ENCODE measurements at places on chromosomes 6 and 20.

DNA sequence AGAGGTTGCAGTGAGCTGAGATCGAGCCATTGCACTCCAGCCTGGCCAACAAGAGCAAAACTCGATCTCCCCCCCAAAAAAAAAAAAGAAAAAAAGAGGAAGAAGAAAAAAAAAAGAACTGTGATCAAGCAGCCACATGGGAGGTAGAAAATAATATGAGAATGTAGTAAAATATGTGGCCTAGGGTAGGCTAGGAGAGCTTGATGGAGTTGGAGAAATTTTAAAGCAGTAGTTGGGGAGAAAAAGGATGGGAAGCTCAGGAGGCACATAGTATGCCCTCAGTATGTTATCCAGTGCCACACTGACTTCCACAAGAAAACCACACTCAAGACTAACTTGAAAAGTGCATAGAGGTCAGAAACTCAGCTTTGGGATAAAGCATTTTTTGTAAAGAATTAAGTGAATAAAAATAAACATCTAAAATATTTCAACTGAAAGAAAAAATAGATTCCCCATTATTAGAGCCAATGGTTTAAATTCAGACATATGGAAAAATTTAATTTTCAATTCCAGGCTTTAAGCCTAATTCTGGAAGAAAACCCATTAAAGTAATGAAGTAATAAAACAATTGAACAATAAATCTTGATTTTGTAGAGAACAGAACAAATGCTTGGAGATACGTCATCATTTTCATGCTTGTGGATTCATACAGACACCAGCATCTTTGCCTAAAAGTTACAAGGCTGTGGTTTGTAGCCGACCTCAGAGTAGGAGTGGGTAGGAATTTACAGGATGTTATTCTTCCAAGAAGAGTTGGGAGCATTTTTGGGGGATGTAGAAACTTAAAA, 34.7 kb downstream of the PLEKHG1 start:
- no peak overlapping the region for H3K27ac ChIP-seq
- peak; percentile 36 for DNase-seq
- H3K4me3 ChIP-seq: no peak overlapping the region
- H3K36me3 ChIP-seq: no peaks in the 10 kb centered on the region
- H3K4me1 ChIP-seq: peaks cover 4% of the 10 kb centered on the region
- H3K27me3 ChIP-seq: no peaks in the 10 kb centered on the region

- no peak overlapping the region for H3K4me3 ChIP-seq
- H3K27me3 ChIP-seq: no peaks in the 10 kb centered on the region
- H3K27ac ChIP-seq: no peak overlapping the region
Measured at GRCh38 chr20:38246357-38247165, 14.0 kb downstream of the KIAA1755 start.

DNA sequence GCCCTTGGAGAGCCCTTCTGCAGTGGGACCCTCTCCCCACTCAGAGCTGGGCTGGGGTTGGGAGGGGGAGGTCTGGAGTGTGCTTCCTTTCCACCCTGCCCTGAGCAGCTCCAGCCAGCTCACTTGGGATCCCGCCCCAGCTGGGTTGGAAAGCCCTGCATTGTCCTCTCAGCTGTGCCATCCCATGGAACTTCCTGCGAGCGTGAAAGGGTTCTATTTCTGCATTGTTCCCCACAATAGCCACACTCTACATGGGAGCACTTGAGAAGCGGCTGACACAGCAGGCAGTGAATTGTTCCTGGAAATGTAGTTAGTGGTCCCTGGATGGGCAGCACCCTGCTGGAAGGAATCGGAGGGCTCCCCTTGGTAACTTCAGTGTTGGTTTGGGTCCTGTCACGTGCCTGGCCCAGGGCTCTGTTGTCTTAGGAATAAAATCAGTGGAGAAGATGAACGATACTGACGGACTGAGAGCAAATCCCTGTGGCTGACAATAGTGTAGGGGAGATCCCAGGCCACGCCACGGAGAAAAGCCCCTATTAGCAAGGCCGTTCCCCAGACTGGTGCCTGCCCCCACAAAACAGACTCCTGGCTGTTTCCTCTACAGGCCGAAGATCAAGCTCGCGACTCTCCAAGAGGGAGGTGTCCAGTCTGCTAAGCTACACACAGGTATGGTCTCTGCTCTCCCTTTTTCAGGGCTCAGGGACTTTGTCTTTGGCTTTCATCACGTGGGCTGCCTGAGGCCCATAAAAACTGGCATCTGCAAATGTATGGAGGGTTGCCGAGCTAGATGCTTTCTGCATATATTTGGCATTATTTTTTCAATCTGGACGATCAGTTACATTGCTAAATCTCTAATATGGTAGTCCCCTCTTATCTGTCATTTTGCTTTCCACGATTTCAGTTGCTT, 18.8 kb downstream of the DNMT3B start:
- DNase-seq: no peak
- no peak overlapping the region for H3K4me3 ChIP-seq
- no peaks in the 10 kb centered on the region for H3K36me3 ChIP-seq
- H3K27me3 ChIP-seq: no peaks in the 10 kb centered on the region
- H3K4me1 ChIP-seq: peaks cover 30% of the 10 kb centered on the region

DNA sequence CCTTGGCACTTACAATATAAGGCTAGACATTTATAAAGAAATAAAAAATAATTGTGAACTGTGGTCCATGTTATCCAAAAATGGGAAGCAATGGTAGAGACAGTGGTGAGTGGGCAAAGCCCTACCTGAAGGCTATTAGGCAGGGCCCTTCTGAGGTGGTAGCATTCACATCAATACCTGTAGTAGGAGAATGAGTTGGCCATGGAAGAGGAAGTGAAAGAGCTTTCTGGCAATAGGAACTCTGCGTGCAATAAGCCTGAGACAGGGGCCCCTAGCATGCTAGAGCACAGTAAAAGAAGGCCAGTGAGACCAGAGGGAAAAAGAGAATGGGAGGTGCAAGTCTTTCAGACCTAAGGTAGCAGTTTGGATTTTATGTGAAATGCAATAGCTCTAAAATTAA, 754.5 kb downstream of the PTPRT start:
- no peaks in the 10 kb centered on the region for H3K36me3 ChIP-seq
- DNase-seq: no peak
- H3K4me1 ChIP-seq: no peaks in the 10 kb centered on the region
- no peak overlapping the region for H3K27ac ChIP-seq

DNA sequence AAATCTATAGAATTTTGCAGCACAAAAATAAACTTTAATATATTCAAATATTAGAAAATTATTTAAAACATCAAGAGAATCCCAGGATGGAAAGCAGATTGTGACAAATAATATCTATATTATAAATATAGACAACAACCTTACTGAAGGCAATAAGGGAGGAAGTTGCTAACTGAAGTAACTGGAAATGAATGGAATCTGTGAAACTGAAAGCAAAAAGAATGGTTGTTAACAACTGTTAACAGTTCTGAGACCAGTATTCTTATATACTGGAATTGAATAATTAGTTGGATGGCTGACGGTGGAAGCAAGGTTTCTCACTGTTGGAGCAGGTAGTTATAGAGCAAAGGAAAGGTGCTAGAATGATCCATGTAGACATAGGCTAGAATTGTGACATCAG, 220.4 kb downstream of the PLCB1 start:
- no peak overlapping the region for H3K4me3 ChIP-seq
- no peak overlapping the region for H3K27ac ChIP-seq
- peaks cover 31% of the 10 kb centered on the region for H3K4me1 ChIP-seq
- no peaks in the 10 kb centered on the region for H3K27me3 ChIP-seq
- DNase-seq: peak; percentile 39
- no peaks in the 10 kb centered on the region for H3K36me3 ChIP-seq

DNA sequence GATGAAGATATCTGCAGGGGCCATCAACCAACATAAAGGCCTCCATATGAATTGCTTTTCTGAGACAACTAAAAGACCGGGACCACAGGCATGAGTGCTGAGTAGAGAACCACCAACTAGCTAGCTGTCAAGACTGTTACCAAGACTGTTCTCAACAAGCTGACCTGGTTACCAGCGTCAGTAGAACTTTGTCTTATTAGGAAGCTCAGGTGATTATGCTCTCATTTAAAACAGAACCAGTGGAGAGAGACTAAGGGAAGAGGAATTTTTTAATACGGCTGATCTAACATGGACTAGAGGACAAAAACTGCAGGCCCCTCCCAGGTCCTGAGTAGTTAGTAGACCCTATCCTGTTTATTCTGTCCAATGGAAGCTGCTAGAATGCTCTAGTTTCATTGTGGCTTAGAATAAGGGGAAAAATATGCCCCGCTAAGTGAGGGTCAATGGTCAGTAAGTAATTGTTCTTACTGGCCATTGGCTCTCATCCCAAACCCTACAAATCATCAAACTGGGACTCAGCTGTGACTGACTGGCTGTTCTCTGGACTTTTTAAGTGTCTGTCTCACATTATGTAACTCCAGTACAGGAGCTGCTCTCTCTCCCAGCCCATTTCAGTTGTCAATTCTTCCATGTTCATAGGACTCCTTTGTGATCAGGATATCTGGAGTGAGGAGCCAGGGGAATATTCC, 3.8 kb upstream of the DYNLRB1 start:
- H3K27ac ChIP-seq: peak overlapping the region; percentile 71
- H3K4me1 ChIP-seq: peaks cover 5% of the 10 kb centered on the region
- H3K27me3 ChIP-seq: no peaks in the 10 kb centered on the region
- no peak overlapping the region for H3K4me3 ChIP-seq
- peaks cover 18% of the 10 kb centered on the region for H3K36me3 ChIP-seq

DNA sequence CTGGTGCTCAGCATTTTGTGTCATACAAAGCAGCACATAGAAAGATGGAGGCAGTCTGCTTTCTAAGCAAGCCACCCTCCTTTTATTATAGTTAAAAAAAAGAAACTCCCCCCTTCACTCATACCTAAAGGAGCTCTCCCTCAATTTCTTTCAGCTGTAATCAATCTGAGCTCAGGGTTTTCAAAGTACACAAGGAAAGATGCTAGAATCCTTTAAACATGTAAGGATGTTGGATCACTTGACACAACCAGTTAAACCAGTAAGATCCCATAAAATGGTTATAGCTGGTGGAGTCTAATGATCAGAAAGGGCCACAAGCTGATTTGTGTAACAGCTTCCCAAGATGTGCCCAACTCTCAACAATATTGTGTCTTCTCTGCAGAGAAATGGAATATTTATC, at the start of gene CALHM4:
CALHM4 (plus strand) TSS at position 301 of the 400 bp plus-strand sequence; CDS start at position 344, 43 bp downstream.
- no peak for DNase-seq
- H3K4me1 ChIP-seq: no peaks in the 10 kb centered on the region
- H3K36me3 ChIP-seq: no peaks in the 10 kb centered on the region
- no peak within 1 kb of the TSS for H3K4me3 ChIP-seq
- no peak within 1 kb of the TSS for H3K27ac ChIP-seq
